Activated naive CD4-positive, alpha-beta T cell treated with anti-CD3 and anti-CD28 coated beads for 36 hours (primary cell): ENCODE measurements at places on chromosomes 11 and 22. TPM values are rescaled to one million over a fixed set of nuclear protein-coding genes. Genes with fewer than 3 reads are reported as not detected.
A peak's percentile ranks its signal among the peaks of the same experiment; 100 is the strongest.

Gene SLC22A9
- not detected for total RNA-seq

Gene MMP10
- total RNA-seq, result not detected

Gene SLC17A6
- not detected for total RNA-seq

DNA sequence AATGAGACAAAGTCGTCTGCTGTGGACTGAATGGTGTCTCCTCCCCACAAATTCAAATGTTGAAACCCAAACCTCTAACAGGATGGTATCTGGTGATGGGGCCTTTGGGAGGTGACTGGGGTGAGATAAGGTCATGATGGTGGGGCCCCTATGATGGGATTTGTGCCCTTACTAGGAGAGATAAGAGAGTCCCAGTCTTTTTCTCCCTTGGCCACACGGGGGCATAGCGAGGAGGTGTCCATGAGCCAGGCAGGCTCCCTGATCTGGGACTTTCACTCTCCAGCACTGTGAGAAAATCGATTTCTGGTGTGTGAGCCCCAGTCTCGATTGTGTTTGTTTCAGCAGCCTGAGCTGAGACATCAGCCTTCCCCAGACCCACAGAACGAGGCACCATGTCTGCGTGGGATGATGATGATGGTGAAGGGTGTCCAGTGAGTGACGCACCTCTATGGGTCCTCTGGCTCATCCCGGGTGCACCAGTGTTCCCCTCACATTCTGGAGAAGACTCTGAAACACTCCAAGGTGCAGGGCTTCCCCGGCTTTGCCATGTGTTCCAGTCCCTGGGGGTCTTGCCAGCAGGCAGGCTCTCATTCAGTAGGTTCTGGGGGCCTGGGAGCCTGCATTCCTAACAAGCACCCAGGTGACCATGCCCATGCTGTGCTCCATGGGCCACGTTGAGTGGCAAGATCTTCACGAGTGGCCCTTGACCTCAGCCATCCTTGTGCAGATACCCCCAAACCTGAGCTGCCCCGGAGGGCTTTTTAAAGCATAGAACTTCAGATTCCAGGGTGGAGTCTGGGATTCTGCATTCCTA is 363.0 kb downstream of the CTTN start:
- no peak for DNase-seq

DNA sequence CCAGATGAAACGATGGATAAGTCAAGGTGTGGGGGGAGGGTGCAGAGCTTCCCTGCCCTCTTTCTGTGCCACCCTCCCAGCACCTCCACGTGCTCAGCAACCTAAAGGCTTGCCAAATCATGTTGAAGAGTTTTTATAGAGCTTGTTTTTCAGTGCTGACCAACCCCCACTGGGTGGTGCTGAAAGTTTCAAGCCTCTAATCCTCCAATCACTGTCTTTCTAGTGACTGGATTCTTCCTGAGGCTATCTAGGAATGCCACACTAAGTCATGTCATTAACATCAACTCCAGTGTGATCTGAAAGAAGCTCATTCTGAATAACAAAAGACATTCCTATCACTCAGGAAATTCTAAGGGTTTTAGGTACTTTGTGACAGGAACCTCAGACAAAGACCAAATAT is 382.6 kb downstream of the DYNC2H1 start:
- no peak for DNase-seq

Gene TRIM29
- not detected for total RNA-seq

- peak; percentile 57 for DNase-seq
Measured at GRCh38 chr11:64924910-64925284, 408 bp downstream of the PPP2R5B start.

Gene CLTCL1
- total RNA-seq, result 0.57 TPM

- DNase-seq, result no peak
Measured at GRCh38 chr11:47641600-47642098, 710 bp downstream of the MTCH2 start.

Gene ZNF143
- total RNA-seq, result 42.5 TPM

GRCh38 chr22:19760951-19761724 is 560 bp downstream of the TBX1 start:
- no peak for DNase-seq

DNA sequence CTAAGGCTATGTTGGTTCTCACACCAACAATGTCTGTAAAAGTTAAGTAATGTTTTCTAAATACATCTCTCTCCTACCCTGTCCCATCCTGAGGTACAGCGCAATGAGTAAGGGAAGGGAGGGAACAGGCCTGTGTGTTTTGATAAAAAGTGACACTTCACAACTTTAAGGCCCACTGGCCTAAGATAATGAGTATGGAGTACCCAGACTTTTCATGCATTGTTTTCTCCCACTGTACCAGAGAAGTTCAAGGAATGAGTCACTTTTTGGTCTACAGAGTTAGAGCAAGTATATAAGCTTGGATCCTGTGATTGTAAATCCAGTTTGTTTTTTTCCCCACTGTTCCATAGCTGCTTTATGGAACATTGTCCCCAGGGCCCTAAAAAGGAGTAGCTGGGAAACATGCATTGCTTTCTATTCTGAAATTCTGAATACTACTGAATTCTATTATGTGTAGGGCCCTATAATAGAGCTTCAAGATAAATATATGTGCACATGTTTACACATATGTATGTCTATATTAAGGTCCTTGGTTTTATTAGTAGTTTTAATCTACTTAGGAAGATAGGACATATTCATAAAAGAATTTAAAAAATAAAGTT is 29.8 kb downstream of the KCNE3 start:
- no peak for DNase-seq
